ENCODE measurements at places on chromosomes 7 and 10.

- no peak for DNase-seq
Measured at GRCh38 chr7:68434857-68435256, 1163.4 kb upstream of the AUTS2 start.

DNA sequence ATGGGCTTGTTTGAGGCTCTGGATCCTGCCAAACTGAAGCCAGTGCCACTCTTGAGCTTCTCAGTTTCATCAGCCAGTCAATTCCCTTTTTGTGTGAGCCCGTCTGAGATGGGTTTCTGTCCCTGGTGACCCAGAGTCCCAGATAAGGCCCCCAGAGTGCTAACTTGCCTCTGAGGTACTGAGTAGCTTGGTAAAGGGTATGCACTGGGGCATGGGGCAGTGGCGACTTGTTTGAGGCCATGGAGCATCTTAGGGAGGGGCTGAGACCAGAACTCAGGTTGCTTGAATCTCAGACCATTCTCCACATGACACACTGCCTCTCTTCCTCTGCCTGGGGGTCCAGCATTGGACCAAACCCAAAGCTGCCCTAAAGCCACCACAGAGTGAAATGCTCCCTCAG is 35.2 kb upstream of the NANOS1 start:
- no peak for DNase-seq

- DNase-seq, result peak; percentile 14
Measured at GRCh38 chr10:373526-374309, 238.5 kb downstream of the ZMYND11 start.

DNA sequence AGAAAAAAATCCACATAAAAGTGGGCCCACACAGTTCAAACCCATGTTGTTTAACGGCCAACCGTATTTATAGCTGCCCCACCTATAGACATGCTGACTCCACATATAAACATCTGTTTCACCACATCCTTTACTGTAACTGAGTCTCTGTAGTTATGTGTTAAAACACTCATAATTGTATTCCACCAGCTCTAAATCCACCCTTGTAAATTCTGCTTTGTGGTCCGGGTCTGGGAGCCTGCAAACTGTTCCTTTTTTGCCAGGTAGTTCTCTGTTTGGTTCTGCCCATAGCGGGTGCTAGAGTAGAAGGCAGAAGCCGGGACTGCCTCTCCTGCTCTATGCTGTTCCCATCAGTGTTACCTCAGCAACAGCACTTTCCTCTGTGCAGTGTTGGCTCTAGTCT is 20.2 kb upstream of the FHIP2A start:
- DNase-seq, result no peak

DNA sequence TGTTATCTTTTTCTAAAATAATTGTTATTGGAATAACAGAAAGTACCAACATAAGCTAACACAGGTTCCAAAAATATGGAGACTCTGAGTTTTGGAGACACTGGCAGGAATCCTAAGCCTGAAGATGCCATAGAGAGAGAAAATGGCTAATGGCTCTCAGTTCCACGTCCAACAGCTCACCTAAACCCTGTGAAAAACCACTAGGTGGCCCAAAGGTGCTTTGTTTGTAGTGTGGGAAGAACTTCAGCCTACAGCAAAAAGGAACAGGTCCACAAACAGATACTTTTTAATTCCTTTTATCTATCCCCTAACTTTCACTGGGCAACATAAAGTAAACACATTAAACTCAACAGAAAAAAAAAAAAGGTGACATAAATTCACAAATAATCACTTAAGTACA is 272.3 kb downstream of the SEMA3D start:
- no peak for DNase-seq

- DNase-seq, result no peak
Measured at GRCh38 chr10:35244549-35244948, 91.8 kb upstream of the CCNY start.

DNA sequence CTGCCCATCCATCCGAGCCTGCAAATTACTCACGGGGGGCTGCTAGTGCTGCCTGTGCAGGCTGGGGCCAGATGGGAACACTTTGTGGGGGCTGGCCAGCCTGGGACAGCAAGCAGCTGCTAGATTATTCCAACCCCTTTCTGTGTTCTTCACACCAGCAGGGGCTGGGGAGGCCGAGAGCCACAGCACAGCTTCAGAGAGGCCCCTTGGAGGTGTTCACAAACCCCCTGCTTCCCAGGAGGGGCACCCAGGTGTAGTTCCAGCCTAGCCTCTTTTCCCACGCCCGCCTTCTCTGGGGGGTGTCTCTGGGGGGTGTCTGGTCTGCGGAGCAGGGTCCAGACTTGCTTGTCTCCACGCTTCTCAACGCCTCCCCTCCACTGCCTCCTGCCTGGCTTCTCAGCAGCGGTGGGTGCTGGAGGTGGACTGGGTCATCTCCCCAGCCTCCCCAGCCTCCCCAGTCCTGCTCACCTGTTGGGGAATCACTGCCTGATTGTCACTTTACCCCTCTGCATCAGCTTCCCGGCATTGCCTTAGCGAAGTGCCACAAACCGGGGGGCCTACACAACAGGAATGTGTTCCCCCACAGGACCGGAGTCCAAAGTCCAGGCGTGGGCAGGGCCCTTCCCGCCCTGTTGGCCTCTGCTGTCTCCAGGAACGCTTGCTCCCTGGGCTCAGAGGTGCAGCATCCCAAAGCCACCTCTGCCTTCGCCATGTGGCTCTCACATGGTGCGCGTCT is 74.0 kb upstream of the EN2 start:
- DNase-seq, result no peak

DNA sequence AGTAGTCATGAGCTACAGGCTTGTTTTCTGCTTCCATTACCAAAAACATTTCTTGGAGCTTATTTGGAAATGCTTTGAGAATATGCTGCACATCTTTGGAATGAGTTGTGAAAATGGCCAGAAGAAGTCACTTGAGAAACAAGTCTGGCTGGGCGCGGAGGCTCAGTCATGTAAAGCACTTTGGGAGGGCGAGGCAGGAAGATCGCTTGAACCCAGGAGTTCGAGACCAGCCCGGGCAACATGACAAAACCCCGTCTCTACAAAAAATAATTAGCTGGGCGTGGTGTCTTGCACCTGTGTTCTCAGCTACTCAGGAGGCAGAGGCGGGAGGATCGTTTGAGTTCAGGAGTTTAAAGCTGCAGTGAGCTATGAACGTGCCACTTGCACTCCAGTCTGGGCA is 882 bp upstream of the CHCHD1 start:
- no peak for DNase-seq

GRCh38 chr7:133139350-133139749 is 57.5 kb upstream of the CHCHD3 start:
- peak; percentile 70 for DNase-seq

- no peak for DNase-seq
Measured at GRCh38 chr7:143018931-143019330, 8.0 kb downstream of the OR9A2 start.

DNA sequence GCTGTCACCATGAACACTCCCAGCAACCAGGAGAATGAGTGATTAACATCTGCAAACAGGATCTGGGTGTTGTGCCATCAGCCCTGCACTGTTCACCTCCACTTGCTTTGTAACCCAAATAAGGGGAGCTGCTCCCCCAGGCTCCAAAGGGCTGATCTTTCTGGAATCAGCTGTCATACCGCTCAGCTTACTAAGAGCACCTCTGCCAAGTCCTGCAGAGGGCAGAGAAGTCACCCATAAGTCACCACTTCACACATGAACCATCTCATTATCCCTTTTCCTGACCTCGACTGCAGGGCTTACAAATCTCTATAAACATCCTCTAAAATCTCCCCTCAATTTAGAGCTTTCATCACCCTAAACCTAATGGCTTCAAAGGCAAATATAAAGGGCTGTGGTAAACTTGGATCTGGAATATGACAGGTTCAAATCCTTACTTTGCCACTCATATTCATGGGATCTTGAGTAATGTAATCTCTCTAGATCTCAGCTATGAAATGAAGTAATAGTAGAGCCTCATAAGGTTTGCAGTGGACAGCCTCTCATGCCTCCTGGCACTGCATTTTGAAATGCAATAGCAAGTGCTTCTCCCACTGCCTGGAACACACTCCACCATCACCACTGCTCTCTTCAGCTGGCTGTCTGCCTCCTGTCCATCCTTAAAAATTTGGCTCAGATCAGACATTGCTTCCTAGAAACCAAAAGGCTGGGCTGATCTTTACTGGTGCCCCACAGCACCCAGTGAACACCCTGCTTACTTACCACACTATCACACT is 38.8 kb downstream of the ERLIN1 start:
- DNase-seq, result no peak

GRCh38 chr7:45001826-45002225 is 1.8 kb downstream of the CCM2 start:
- DNase-seq, result no peak

DNA sequence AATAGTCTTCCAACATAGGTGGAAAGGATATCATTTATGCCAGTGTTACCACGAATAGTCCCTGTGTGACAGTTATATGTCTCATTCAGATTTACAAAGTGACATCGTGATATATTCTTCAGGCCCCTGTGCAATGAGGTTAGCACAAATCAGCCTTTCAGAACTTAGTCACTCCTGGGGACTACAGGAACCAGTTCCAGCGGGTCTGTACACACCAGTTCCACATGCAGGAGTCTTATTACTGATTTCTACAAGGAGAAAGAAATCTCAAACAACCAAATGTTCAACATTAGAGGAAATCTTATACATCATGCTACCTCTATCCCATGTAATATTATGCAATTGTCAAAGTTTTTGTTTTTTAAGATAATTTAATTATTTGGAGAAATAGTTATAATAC is 4.4 kb upstream of the WDR91 start:
- DNase-seq, result no peak

GRCh38 chr10:95789902-95790301 is 33.9 kb downstream of the ENTPD1 start:
- DNase-seq, result no peak

- no peak for DNase-seq
Measured at GRCh38 chr10:84158550-84158949, 15.1 kb upstream of the GPR15LG start.

GRCh38 chr7:75991531-75992082 is 2.8 kb downstream of the TMEM120A start:
- no peak for DNase-seq

- no peak for DNase-seq
Measured at GRCh38 chr10:105121743-105122142, 480.7 kb downstream of the SORCS3 start.

DNA sequence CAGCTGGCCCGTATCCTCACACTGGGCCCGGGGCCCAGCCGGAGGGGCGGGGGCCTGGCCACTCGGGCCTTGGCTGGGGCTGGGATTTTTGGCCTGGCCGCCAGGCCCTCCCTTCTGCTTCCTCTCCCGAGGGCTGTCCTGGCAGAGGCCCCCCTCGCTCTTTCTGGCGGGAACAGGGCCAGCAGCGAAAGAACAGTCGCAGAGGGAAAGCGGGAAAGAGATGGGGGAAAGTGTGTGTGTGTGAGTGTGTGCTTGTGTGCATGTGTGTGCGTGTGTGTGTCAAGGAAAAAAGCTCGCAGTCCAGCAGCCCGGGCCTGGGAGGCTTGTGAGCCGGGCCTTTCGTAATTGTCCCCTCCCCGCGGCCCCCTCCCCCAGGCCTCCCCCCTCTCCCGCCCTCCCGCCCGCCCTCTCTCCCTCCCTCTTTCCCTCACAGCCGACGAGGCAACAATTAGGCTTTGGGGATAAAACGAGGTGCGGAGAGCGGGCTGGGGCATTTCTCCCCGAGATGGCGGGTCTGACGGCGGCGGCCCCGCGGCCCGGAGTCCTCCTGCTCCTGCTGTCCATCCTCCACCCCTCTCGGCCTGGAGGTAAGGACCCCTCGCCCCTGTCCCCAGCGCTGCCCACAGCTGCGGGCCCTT is at the start of gene ELN:
TSS of gene ELN (plus strand) at position 491 of the 638 bp plus-strand sequence. CDS start at position 506, 15 bp downstream.
- DNase-seq, result peak; percentile 69

GRCh38 chr10:62755662-62756653 is 48.6 kb upstream of the ADO start:
- no peak for DNase-seq

- DNase-seq, result no peak
Measured at GRCh38 chr7:21903020-21903786, 42.5 kb downstream of the CDCA7L start.

DNA sequence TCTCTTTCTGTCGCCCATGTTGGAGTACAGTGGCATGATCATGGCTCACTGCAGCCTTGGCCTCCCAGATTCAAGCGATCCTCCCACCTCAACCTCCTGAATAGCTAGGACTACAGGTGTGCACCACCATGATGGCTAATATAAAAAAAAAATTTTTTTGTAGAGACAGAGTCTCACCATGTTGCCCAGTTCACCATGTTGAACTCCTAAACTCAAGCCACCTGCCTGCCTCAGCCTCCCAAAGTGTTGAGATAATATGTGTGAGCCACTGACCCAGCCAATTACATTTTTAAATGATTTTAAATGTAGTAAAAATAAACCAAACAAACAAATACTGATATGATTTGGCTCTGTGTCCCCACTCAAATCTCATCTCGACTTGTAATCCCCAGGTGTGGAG is 101.7 kb upstream of the LEP start:
- DNase-seq, result no peak

GRCh38 chr7:98210513-98211220 is 572 bp upstream of the BHLHA15 start:
- no peak for DNase-seq

- DNase-seq, result no peak
Measured at GRCh38 chr10:22505911-22506685, 160.8 kb downstream of the SPAG6 start.

- no peak for DNase-seq
Measured at GRCh38 chr10:76114581-76115001, 683.2 kb downstream of the LRMDA start.

DNA sequence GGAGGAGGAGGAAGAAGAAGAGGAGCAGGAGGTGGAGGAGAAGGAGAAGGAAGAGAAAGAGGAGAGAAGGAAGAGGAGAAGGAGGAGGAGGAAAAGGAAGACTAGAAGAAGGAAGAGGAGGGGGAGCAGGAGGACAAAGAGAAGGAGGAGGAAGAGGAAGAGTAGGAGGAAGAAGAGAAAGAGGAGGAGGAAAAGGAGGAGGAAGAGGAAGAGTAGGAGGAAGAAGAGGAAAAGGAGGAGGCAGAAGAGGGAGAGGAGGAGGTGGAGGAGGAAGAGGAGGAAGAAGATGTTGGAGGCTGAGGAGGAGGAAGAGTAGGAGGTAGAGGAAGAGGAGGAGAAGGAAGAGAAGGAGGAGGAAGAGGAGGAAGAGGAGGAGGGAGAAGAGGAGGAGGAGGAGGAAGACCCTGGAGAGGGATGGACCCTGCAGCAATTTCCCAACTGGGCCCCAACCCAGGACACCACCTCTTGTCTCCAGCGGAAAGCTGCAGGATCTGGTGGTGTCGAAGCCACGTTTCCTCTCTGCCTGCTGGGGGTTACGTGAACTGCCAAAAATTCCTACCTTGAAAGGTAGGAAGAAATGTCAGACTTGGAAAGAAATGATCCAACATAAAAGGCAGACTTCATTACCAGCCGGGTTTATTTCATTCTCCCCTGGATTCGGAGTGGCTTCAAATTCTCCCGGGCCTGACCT is 38.9 kb downstream of the COL26A1 start:
- DNase-seq, result no peak

All from left kidney (tissue), 8 donors.